ENCODE measurements at places on chromosomes 2 and 18.

DNA sequence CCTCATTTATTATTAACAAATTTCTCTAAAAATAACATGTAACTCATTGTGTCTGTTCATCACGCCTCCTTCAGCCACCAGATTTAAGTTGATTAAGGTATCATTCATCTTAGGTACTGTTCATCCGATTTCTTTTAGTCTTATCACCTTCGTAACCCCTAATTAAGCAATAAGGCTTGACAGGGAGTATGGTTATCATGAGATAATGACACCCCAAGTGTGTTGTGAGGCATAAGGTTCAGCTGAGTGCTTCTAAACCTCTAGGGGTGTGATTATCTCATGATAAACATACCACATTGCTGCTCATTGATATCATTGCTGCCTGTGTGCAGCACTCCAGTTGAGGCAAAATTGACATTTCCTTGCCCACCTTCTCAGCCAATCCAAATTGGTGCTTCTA lies 158.9 kb upstream of the BOD1L2 start:
- DNase-seq, result no peak

- no peak for DNase-seq
Measured at GRCh38 chr2:71536226-71536671, 82.9 kb downstream of the DYSF start.

DNA sequence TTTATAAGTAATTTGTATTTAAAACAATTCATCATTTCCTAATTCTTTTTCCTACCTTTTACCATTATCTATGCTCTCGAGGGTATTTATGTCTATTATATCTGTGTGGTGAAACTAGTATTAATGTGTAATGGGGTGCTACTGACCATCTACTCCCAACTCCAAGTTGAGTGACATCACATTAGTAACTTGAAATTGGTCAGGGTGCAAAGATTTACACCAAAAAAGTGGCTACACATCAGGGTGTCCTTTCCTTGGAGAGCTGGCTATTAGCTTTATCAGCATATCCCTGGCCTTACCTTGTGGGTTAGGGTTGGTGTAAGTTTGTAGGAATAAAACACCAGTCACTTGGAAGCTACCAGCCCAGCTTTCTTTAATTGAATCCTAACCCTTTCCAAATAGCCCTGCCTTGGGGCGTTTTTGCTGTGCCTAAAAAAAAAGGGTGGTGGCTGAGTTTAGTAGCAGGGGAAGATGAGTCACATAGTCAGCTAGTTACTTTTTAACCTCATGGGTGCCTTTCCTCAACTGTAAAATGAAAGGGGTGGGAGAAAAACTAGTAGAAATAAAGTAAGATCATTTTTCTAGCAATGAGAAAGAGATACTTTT lies 14.0 kb downstream of the ANXA4 start:
- DNase-seq, result no peak

- DNase-seq, result no peak
Measured at GRCh38 chr2:5851410-5851809, 159.2 kb downstream of the SOX11 start.

GRCh38 chr18:58405107-58405898 lies 223.6 kb downstream of the ALPK2 start:
- DNase-seq, result no peak

DNA sequence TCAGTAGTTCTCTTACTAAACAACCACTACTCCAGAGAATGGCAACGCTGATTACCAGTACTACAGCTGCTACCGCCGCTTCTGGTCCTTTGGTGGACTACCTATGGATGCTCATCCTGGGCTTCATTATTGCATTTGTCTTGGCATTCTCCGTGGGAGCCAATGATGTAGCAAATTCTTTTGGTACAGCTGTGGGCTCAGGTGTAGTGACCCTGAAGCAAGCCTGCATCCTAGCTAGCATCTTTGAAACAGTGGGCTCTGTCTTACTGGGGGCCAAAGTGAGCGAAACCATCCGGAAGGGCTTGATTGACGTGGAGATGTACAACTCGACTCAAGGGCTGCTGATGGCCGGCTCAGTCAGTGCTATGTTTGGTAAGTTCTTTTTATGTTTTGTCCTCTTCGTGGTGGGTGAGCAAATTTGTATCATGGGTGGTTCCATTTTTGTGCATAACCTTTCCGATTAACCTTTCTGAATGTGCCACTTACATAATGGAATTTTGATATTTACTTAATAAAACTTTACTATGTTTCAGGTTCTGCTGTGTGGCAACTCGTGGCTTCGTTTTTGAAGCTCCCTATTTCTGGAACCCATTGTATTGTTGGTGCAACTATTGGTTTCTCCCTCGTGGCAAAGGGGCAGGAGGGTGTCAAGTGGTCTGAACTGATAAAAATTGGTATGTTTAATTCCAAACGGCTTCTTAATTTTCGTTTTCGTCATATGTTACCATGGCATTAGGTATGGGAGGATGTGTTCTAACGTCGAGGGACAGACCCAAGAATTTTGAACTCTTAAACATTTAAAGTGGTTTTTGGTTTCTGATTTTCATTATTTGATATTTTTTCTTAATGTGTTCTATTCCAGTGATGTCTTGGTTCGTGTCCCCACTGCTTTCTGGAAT lies 1.3 kb downstream of the SLC20A1 start:
- DNase-seq, result no peak

DNA sequence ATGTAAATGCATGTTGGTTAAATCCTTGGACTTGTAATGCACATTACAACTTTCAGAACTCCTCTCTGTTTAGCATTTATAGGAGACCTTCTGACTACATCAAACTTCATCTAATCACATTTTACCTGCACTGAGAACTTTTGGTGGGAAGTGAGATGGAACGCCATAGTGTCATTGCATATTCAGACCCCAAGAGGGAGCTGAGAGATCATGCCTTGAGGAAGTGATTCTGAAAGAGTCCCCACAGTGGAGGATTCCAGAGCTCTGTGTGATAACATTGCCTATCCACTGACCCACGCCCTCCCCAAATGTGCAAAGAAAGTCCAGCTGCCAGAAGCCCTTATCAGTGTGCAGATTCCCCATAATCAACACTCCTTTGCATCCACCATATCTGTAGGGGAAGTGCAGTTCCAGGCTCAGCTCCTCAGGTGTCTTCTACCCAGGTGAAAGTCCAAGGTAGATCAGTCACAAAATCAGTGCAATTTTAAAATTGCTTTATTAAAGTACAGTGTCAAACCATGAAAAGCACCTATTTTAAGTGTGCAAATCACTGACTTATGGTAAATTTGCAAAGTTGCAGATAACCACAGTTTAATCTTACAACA lies 212.4 kb downstream of the RPIA start:
- DNase-seq, result no peak

DNA sequence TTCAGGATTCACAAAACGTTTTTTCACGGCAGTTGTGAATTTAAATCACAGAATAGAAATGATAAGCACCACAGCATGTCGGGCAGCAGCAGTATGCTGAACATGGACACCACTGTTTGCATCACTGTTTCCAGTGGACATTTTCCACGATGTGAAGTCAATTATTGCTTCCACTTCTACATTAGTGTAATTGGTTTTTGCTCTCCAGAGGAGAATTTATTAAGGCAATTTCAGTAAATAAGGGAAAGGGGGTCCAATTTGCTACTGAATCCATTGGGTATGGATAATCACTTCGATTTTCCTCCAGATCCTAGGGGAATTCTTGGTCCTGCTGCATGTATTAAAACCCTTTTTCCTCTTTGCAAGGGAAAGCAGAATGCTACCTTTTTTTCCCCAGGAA lies 30.2 kb upstream of the VWC2L start:
- DNase-seq, result no peak

DNA sequence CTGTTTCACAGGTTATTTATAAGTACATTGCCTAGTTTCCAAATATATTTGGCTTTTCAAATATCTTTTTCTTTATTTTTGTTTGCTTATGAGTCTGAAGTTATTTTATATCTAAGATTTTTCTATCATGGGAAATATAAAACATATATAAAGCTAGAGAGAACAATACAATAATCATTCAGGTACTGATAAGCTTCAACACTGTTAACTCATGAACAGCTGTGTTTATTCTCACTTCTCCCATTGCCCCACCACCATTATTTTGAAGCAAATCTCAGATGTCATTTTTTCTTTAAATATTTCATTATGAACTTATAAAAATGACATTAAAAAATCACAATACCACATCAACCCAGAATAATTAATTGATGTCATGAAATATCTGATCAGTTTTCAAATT lies 9.7 kb downstream of the CAMKMT start:
- DNase-seq, result no peak

DNA sequence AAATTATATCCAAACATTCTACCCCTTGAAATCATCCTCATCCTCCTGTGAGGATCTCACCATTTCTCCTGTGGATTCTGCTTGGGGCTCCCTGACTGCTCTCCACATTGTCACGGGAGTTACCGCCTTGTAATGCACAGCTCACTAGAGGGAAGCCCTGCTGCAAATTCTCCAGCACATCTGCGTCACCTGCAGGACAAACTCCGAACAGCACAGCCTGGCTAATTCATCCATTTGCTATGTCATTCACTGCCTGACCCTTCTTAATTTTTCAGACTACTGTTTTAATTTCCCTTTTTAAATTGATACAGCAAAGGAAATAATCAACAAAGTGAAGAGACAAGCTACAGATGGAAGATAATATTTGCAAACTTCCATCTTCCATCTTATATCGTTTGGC lies 627.4 kb downstream of the FBXO15 start:
- DNase-seq, result no peak
